Jurkat, Clone E6-1 (cell line): ENCODE measurements at places on chromosomes 4 and X.

DNA sequence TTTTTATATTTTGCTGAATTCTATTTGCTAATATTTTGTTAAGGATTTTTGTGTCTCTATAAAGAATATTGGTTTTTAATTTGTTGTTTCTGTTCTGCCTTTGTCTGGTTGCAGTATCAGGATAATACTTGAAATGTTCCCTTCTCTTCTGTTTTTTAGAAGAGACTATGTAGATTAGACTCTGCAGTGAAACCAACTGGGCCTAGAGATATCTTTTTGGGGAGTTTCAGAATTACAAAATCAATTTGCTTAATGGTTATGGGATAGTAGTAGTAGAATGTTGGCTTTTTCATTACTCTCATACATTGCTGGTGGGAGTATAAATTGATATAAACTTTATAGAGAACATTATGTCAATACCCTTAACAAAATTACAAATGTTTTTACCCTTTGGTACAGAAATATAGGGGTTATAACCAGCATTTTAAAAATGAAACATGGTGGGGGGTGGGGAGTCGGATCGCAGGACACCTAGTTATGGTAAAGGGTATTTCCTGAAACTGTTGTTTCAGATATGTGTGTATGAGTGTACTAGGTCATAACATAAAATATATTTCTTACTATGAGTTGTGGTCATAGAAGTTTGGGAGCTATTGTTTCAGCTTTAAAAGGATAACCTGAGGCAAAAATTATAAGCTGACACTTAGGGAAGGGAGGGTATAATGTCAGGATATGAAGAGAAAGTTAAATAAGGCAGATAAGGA lies 29.0 kb downstream of the CLOCK start:
- no peak for DNase-seq

GRCh38 chrX:119132316-119132715 lies 4.7 kb upstream of the KIAA1210 start:
- no peak for DNase-seq

GRCh38 chr4:183185018-183185417 lies 86.0 kb downstream of the WWC2 start:
- peak; percentile 6 for DNase-seq

DNA sequence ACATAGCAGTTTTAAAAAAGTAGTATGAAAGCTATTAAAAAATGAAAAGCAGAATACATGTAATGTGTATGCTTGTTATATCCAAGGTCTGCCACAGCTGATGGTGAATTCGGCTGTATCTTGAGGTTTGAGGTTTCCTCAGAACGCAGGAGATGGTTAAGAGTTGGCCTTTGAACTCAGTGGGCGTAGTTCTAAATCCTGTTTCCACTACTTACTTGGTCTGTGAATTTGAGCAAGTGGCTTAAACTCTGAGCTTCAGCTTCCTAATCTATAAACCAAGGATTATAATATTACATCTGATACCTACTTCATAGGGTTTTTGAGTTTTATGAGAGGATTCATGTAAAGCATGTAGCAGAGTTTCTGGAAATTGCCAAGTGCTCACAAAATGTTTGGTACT lies 125.2 kb downstream of the STIM2 start:
- DNase-seq: peak; percentile 87

DNA sequence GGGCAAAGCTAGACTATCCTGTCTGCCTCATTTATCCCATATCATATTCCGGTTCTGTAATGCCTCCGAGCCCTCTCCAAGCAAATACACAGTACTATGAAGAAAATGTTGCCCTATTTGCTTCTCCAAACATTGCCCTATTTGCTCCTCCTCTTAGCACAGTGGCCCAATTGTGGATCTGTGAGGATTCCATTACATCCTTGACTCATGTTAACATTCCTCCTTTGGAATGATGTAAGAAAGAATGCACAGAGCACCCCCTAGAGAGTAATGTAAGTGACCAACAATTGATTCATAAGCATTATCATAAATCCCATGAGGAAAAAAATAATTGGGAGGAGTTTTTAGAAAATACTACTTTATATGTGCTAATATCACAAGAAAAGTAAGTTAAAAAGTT lies 11.3 kb upstream of the BTC start:
- no peak for DNase-seq
